Thyroid gland (tissue), 4 donors: ENCODE measurements at places on chromosomes 7 and 10. TPM values are rescaled to one million over a fixed set of nuclear protein-coding genes. Genes with fewer than 3 reads are reported as not detected.
A peak's percentile ranks its signal among the peaks of the same experiment; 100 is the strongest.

GRCh38 chr10:3469639-3470020, 297.0 kb upstream of the PITRM1 start:
- DNase-seq, result no peak

DNA sequence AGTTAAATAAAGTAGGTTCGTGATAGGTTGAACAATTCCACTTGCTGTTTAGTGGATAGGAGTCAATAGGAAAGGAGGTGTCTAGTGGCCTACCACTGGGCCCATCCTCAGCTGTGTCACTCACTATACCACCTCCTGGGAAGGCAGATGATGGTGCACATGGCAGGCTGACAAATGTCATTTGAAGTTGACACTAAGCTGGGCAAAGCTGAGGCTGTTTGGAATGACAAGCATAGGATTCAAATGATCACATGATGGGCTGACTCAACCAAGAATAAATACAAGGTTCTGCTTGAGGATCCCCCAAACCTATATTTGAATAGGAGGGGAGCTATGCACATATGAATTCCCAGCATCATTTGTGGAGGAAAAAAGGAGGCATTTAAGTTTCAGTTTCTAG, 489.8 kb downstream of the RPS24 start:
- DNase-seq, result no peak

DNA sequence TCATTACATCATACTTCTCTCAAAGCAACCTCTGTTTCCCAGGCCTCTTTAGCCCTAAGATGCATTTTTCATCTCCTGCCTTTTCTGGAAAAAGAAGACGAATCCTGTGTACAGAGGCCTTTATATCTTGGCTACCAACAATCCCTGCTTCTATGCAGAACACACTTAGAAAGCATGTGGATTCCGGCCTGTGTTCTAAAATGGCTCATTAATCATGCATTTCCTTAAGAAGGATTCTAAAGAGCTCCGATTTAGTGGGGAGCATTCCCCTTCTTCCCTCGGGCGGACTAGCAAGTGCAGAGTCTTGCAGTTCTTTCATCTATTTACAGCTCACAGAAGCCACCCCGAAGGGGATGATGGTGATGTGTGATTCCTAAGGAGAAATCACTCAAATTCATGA, 1212.9 kb downstream of the TYW1 start:
- no peak for DNase-seq

DNA sequence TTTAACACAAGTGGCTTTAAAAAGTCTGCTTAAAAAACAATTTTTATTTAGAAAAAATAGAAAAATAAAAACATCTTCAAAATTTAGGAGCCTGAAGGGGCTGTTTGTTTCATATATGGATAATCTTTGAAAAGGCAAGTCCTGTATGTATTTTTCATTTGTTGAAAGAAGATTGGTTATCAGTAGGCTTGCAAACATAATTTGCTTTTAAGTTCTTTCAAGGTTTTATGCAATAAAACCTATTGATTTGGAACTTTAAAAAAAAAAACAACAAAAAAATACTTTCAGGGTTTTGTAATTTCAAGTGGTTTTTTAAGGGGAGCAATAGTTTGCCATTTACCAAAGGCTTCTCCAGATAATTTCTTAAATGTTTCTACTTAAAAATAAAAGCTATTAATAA, 35.6 kb downstream of the MPLKIP start:
- DNase-seq, result no peak

The RAB19 gene
- total RNA-seq, result 9.7 TPM

DNA sequence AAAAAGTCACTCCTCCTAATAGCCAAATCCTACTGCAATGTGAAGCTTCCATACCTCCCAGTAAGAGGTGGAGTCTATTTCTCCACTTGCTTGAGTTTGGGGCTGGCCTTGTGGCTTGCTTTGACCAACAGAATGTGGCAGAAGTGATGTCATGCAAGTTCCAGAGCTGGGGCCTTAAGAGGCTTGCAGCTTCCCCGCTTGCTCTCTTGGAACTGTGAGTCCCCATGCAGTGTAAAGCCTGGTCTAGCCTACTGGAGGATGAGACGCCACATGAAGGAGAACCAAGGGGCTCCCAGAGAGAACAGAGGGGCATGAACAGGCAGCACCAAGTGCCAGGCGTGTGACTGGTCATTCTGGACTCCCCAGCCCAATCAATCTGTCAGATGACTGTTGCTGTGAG, 58.6 kb upstream of the OPALIN start:
- no peak for DNase-seq

- DNase-seq, result no peak
These were observed 537 bp downstream of the SH3PXD2A start for GRCh38 chr10:103854686-103855391.

- no peak for DNase-seq
These were observed 66.9 kb upstream of the UNC5B start for GRCh38 chr10:71145352-71145945.

The CALCR gene
- not detected for total RNA-seq

GRCh38 chr7:47420122-47420780, 161.7 kb downstream of the TNS3 start:
- no peak for DNase-seq

The ZNF487 gene
- total RNA-seq, result 18.5 TPM

The SPDYE5 gene
- total RNA-seq, result not detected

The GRID2IP gene
- total RNA-seq, result 0.34 TPM

- DNase-seq, result no peak
These were observed 18.1 kb downstream of the NOC3L start for GRCh38 chr10:94344522-94345122.

The CDC14C gene
- not detected for total RNA-seq

DNA sequence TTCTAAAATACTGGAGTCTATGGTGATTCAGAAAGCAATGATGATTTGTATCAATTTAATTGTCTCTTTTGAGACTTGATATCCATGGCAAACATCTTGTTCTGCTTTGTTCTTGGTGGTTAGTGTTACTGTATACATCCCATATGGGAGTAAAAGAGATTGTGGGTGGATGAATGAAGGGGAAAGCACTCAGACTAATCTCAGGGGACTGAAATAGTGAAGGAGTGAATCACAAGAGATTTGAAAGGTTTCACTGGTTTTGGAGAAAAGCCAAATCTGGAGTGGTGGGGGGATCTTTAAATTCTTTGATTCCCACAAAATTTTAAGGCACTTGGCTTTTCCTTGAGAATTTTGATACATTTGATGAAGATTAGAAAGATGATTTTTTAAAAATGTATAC, 369.4 kb downstream of the INHBA start:
- no peak for DNase-seq

DNA sequence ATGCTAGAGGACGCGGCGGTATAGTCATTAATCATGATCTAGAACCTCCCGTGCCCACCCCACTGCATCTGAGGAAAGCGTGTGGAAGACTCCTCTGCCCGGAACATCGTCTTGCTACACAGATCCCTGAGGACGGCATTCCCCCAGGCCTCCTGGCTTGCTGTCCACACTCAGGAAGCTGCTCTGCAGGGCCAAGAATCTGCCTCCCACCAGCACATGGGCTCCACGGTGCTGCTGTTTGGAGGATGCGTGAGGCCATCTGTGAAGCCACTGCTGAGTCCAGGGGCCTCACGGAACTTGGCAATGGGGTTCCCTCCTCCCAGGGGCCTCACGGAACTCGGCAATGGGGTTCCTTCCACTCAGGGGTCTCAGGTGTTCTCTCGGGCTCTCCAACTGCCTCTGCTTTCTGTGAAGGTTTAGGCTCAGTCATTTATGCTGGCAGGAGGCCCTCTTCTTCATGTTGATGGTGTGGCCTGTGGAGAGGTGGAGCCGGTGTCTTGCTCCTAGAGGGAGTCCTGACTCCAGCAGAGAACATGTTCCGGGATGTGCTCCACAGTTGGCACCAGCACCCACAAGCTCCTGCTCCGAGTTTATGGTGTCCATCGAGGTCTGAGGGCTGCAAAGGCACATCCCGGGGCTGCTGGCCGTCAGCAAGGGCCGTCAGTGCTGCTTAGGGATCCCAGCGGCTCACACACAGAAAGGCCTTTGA, 273.3 kb downstream of the DNAJB6 start:
- DNase-seq, result no peak

The TMEM176A gene
- total RNA-seq, result 3.7 TPM

The PPP1R3C gene
- total RNA-seq, result 4.4 TPM

DNA sequence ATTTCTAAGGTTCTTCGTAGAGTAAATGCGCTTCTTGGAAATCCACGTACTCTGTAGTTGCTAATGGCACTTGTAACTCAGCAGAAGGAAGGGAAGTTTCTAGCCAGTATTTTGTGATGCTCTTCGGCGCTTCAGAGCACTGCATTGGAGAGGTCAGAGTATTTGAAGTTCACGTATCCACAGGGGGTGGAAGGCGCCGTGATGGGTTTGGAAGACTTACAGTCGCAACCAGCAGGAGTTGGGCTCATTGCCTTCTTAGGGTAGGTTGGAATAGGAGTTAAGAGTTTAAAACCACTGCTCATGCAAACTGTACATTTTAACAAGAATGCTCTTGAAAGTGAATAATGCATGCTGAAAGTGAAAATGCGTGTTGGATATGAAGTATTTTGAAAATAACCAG, 49.1 kb downstream of the SHH start:
- no peak for DNase-seq

The NRG3 gene
- total RNA-seq, result 0.81 TPM

DNA sequence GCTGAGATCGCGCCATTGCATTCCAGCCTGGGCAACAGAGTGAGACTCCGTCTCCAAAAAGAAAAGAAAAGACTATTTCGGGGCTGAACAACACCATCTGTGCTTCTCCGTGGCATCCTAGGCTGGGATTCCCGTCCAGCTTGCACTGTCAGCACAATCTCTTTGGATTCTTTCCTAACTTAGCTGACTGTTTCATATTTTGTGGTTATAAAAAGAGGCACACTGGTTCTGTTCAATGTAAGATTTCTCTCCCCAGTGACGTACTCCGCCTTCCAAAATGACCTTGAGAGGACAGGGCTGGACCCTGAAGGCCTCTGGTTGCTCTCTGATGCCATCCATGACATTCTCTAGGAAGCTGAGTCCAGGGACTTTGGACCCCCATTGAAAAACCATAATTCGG, 8.8 kb downstream of the ZNHIT1 start:
- DNase-seq, result no peak

The SHLD2 gene
- 60.8 TPM for total RNA-seq

The PSD gene
- 0.45 TPM for total RNA-seq

DNA sequence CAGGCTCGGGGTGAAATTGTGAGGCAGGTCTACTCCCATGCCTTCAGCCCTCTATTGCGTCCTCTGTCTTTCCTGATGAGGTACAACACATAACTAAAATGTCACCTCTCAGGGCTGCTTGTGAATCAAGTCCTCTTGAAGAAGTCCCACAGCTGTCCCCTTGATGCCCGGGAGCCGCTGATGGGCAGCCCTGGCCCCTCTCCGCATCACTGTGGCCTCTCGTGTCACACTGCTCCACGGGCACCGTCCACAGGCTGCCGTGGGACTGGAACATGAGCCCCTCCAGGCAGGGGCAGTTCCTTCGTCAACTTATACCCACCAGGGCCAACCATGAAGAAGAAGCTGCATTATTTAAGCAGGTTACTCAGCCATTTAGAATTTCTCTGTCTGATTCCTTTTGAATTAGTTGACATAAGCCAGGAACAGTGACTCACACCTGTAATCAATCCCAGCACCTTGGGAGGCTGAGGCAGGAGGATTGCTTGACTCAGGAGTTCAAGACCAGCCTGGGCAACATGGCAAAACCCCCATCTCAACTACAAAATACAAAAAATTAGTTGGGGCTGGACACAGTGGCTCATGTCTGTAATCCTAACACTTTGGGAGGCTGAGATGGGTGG, 58.5 kb upstream of the UBE3C start:
- DNase-seq, result no peak

DNA sequence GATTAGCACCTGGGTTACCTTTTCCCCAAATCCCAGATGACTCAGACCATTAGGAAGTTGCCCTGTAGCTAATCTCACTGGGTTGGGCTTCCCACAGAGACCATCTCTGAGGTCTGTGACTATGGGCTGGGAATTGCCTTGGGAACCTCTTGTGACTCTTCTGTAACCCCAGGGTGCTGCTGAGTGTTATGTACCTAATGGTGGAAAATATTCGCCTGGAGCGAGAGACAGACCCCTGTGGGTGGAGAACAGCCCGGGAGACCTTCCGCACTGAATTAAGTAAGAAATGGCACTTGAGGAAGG, 20.0 kb downstream of the STRIP2 start:
- no peak for DNase-seq

GRCh38 chr10:14821635-14822375, 16.0 kb downstream of the CDNF start:
- no peak for DNase-seq

GRCh38 chr10:122953902-122954730, at the start of gene C10orf88:
Gene C10orf88, minus strand, starts transcription at chr10:122954227. Its CDS starts 49 bp downstream, at chr10:122954178.
- DNase-seq, result peak; percentile 97

DNA sequence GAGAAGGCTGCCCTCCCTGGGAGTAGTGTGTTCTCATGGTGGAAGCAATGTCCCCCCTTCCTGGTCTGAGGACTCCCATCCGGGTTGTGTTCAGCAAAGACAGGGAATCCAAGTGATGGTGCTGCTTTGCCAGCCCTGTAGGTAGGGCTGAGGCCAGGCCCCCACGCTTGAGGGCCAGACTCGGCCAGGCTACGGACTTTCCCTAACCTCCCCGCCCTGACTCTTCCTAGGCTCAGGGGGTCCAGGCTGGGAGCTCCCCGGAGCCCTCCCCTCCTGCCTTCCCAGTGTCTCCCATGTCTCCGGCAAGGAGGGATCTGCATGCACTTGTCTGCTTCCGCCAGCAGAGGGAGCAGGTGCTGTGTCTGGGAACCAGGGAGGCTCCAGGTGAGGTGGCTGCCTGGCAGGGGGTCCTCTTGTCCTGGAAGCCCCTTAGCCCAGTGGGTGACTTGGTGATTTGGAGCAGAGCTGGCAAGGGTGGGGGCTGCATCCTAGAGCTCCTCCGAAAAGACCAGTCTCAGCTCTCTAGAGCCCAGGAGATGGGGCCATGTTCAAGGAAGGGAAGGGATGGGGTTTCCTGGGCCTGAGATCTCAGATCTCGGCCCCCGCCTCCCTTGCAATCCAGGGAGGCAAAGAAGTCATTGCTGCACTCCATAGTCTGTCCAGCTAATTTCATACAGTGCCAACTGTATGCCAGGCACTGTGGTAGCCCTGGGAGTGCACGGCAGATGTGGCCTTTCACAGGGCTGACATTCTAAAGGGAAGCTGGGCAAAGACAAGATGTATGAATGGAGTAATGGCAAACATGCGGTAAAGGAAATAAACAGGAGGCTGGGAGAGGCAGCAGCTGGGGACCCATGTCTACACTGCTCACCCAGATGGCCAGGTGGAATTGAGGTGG, 20.3 kb upstream of the SFRP5 start:
- peak; percentile 77 for DNase-seq

- DNase-seq, result no peak
These were observed 121.5 kb downstream of the SLIT1 start for GRCh38 chr10:97063983-97064837.

DNA sequence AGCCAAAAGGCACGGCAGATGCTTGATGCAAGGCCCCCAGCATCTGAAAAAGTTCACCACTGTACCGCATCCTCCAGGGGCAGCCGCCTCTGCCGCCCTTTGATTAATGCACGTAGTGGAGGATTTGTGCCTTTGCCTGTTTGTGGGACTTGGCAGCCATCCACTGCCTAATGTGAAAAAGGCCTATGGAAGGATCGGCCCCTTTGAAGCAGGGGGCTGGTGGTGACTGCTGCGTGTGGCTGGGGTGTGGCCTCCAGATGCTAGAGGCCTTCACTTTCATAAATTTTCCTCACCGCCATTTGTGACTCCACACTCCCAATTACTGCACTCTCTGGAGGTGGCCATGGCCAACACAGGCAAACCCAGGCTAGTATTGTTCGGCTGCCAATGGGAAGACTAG, 226.0 kb downstream of the BMPER start:
- no peak for DNase-seq

The TCAF2 gene
- total RNA-seq, result 1.9 TPM

- no peak for DNase-seq
These were observed 692.8 kb upstream of the GRM3 start for GRCh38 chr7:85950871-85951270.
